ENCODE measurements at places on chromosomes 5 and 9. TPM values are rescaled to one million over a fixed set of nuclear protein-coding genes. Genes with fewer than 3 reads are reported as not detected.
A peak's percentile ranks its signal among the peaks of the same experiment; 100 is the strongest.

TTC23L gene
- total RNA-seq: 0.07 TPM

CDH6 gene
- 34.3 TPM for total RNA-seq

ABO gene
- total RNA-seq: 4.8 TPM

PLAC8L1 gene
- 1.5 TPM for total RNA-seq

CDH18 gene
- 2.7 TPM for total RNA-seq

CTNNAL1 gene
- 54.5 TPM for total RNA-seq

GABRB2 gene
- 0.08 TPM for total RNA-seq

SLC34A3 gene
- total RNA-seq: 1.8 TPM

TMC1 gene
- total RNA-seq: not detected

- no peak overlapping the region for H3K27ac ChIP-seq
- no peaks in the 10 kb centered on the region for H3K27me3 ChIP-seq
- no peaks in the 10 kb centered on the region for H3K4me1 ChIP-seq
- DNase-seq: no peak
- no peaks in the 10 kb centered on the region for H3K36me3 ChIP-seq
Observed at GRCh38 chr5:38162625-38163024, 95.7 kb upstream of the EGFLAM start.

GRCh38 chr5:65862384-65862783, 64.0 kb upstream of the ERBIN start:
- no peak overlapping the region for H3K27ac ChIP-seq
- no peak for DNase-seq
- H3K4me3 ChIP-seq: no peak overlapping the region
- no peaks in the 10 kb centered on the region for H3K36me3 ChIP-seq
- no peaks in the 10 kb centered on the region for H3K27me3 ChIP-seq
- H3K4me1 ChIP-seq: no peaks in the 10 kb centered on the region

- H3K36me3 ChIP-seq: no peaks in the 10 kb centered on the region
- no peak overlapping the region for H3K27ac ChIP-seq
- DNase-seq: no peak
Observed at GRCh38 chr9:75299324-75299723, 211.0 kb downstream of the OSTF1 start.

GRCh38 chr5:145923405-145923804, 13.0 kb upstream of the SH3RF2 start:
- no peak overlapping the region for H3K27ac ChIP-seq
- DNase-seq: no peak
- no peak overlapping the region for H3K4me3 ChIP-seq
- H3K4me1 ChIP-seq: peaks cover 8% of the 10 kb centered on the region
- H3K36me3 ChIP-seq: no peaks in the 10 kb centered on the region

- H3K36me3 ChIP-seq: no peaks in the 10 kb centered on the region
- H3K4me1 ChIP-seq: no peaks in the 10 kb centered on the region
- DNase-seq: no peak
- H3K4me3 ChIP-seq: no peak overlapping the region
- no peaks in the 10 kb centered on the region for H3K27me3 ChIP-seq
Observed at GRCh38 chr9:107727086-107727780, 237.7 kb upstream of the KLF4 start.

DNA sequence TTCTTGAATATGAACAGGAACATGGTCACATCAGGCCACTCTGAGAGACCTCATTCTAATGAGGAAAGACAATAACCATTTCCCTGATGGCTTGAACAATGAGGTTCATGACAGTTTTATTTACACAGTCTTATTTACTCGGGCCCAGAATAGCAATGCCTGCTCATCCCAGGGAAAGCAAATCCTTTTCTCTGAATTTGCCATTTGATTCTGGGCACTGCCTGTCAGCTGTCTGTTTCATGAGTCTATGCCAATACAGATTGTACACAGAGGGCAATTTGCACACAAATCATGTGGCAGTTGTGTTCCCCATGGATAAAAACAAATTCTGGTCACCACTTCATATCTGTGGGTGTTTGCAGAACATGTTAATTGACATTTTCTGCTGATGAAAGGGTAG, 492.5 kb downstream of the ACTL7B start:
- H3K4me1 ChIP-seq: peaks cover 4% of the 10 kb centered on the region
- no peak overlapping the region for H3K27ac ChIP-seq
- no peaks in the 10 kb centered on the region for H3K36me3 ChIP-seq
- no peaks in the 10 kb centered on the region for H3K27me3 ChIP-seq

DNA sequence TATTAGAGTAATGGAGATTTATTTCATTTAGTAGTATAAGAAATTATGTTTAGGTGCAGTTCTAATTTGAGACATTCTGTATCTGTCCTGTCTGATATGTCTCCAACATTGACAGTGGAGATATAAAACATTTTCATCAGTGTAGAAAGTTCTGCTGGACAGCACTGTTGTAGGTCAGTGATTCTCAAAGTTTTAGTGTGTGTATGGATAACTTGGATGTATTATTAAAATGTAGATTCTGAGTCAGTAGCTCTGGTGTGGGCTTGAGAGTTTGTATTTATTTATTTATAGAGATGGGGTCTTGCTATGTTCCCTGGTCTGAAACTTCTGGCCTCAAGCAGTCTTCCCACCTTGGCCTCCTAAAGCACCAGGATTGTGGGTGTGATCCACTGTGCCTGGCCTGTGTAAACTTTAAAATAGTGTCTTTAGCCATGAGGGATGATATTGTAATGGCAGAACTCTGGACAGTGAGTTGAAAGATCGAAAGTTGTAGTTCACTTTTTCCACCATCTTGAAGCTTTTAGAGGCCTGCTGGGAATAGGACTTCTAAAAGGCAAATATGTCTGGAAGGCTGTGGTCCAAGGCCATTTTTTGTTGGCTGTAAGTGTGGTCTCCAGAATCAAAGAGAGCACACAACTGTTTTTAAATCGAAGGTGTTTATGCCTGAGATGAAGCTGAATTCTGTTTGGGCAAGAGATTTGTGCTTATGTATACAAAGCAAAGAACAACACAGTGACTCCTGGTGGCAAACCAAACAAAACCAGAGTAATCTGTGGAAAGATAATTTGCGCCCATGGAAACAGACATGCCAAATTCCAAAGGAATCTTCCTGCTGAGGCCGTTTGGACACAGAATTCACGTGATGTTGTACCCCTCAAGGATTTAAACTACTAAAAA, 12.4 kb downstream of the UBAP1 start:
- no peaks in the 10 kb centered on the region for H3K36me3 ChIP-seq
- peak overlapping the region; percentile 34 for H3K27ac ChIP-seq
- H3K27me3 ChIP-seq: no peaks in the 10 kb centered on the region
- peaks cover 24% of the 10 kb centered on the region for H3K4me1 ChIP-seq
- H3K4me3 ChIP-seq: no peak overlapping the region

- H3K27me3 ChIP-seq: no peaks in the 10 kb centered on the region
- no peak overlapping the region for H3K27ac ChIP-seq
- H3K4me1 ChIP-seq: peaks cover 5% of the 10 kb centered on the region
- no peaks in the 10 kb centered on the region for H3K36me3 ChIP-seq
- no peak overlapping the region for H3K4me3 ChIP-seq
- no peak for DNase-seq
Observed at GRCh38 chr5:61467766-61468482, 135.9 kb downstream of the ZSWIM6 start.

DNA sequence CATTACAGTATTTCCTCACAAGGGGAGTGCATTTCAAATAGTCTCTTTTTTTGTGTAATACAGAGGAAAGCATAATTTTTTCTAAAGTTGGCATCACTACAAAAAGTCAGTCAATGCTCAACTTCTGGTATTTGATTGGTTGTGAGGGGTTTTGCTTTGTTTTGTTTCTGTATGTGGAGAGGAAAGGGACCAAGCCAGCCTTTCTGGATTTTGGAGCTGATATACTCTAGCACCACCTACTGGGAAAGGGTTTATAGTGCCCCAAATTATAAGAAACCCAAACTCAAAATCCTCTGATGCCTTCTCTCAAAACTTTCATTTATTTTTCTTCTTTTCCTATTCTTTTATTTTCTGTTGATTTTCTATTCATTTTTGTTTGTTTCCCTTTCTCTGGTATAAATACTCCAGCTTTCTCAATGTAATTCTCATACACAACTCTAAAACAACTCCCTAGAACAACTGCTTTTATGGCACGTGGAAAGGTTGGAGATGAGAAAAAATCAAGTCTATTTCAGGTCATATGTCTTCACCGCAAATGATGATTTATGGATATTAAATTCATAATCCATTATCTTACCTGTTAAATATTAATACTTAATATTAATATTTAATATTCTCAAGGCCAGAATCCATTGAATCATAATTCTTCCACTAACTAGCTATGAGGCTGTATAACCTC, 69.5 kb upstream of the ANXA1 start:
- H3K4me3 ChIP-seq: no peak overlapping the region
- H3K4me1 ChIP-seq: peaks cover 6% of the 10 kb centered on the region
- H3K27ac ChIP-seq: no peak overlapping the region
- H3K36me3 ChIP-seq: no peaks in the 10 kb centered on the region
- H3K27me3 ChIP-seq: no peaks in the 10 kb centered on the region
- DNase-seq: peak; percentile 75

GRCh38 chr9:97176206-97176605, 131.3 kb upstream of the CCDC180 start:
- H3K36me3 ChIP-seq: no peaks in the 10 kb centered on the region
- H3K27ac ChIP-seq: no peak overlapping the region
- no peaks in the 10 kb centered on the region for H3K4me1 ChIP-seq
- DNase-seq: peak; percentile 33

GRCh38 chr5:151900891-151901290, 23.8 kb downstream of the GLRA1 start:
- no peaks in the 10 kb centered on the region for H3K36me3 ChIP-seq
- H3K4me1 ChIP-seq: no peaks in the 10 kb centered on the region
- H3K4me3 ChIP-seq: no peak overlapping the region
- no peak overlapping the region for H3K27ac ChIP-seq
- peaks cover 10% of the 10 kb centered on the region for H3K27me3 ChIP-seq

GRCh38 chr5:148202531-148203203, at the start of gene SPINK6:
Gene SPINK6, plus strand, starts transcription at chr5:148203042. Its CDS starts 55 bp downstream, at chr5:148203097.
- no peak within 1 kb of the TSS for H3K4me3 ChIP-seq
- H3K4me1 ChIP-seq: no peaks in the 10 kb centered on the region
- H3K27me3 ChIP-seq: no peaks in the 10 kb centered on the region

- H3K4me1 ChIP-seq: peaks cover 18% of the 10 kb centered on the region
- H3K36me3 ChIP-seq: no peaks in the 10 kb centered on the region
- no peak overlapping the region for H3K4me3 ChIP-seq
- no peak overlapping the region for H3K27ac ChIP-seq
Observed at GRCh38 chr5:52607227-52607824, 180.4 kb upstream of the ITGA1 start.

GRCh38 chr9:16869882-16870595, 431 bp downstream of the BNC2 start:
- DNase-seq: peak; percentile 33
- no peaks in the 10 kb centered on the region for H3K36me3 ChIP-seq
- peaks cover 5% of the 10 kb centered on the region for H3K4me1 ChIP-seq
- peaks cover 10% of the 10 kb centered on the region for H3K27me3 ChIP-seq
- peak overlapping the region; percentile 91 for H3K27ac ChIP-seq
- H3K4me3 ChIP-seq: peak overlapping the region; percentile 74

GRCh38 chr5:143433670-143434069, 30.2 kb upstream of the NR3C1 start:
- no peak for DNase-seq
- no peak overlapping the region for H3K27ac ChIP-seq
- no peaks in the 10 kb centered on the region for H3K4me1 ChIP-seq
- H3K4me3 ChIP-seq: no peak overlapping the region
- no peaks in the 10 kb centered on the region for H3K27me3 ChIP-seq
- no peaks in the 10 kb centered on the region for H3K36me3 ChIP-seq

DNA sequence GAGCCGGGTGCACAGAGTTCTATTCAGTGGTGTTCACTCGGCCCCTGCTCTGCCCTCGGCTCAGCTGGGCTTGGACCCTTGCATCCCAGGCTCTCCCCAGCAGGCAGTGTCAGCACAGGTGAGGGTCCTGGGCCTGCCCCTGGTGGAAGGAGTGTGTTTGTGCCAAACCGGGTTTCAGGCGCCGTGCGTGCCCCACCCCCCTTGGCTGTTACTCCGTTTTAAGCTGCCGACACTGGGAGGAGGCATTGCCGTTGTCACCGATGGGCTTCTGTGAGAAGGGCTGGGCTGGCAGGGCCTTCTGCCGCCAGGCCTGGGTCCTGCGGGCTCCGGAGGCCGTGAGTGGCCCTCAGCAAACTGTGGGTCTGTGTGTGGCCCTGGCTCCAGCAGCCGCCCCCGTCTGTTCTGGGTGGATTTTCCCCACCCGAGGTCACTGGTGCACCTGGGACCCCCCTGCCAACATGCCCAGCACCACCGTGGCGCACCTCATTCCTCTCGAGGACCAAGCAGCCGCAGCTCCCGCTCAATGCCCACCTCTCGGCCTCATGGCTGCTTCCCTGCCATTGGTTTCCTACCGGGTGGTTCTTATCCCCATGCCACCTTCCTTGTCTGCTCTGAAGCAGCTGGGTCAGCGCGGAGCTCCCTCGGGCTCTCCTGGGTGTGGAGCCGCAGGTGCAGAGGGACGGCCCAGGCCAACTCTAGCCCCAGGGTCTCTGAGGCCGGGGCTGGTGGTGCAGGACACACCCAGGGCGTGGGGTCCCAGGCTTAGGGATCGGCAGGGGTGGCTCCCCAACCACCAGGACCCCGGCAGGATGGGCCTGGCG, 44.3 kb upstream of the EXOC3 start:
- no peak overlapping the region for H3K4me3 ChIP-seq
- H3K27ac ChIP-seq: peak overlapping the region; percentile 94
- H3K4me1 ChIP-seq: peaks cover 26% of the 10 kb centered on the region
- H3K36me3 ChIP-seq: no peaks in the 10 kb centered on the region

DNA sequence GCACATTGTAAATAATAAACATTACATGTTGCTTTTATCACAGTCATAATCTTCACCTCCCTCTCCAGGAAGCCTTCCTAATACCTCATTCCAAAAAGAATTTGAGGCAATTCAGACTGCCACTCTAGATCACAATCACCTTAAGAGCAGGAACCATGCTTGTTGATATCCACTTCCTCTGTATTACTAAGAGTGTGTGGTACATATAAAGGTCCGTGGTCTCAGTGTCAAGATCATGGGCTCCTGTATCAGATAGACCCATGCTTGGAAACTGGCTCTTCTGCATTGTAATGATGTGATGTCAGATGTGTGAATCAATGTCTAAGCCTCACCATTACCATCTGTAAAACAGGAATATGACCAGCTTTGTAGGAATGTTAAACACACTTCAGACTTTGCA, 114.1 kb downstream of the SPOCK1 start:
- no peak overlapping the region for H3K27ac ChIP-seq
- no peak overlapping the region for H3K4me3 ChIP-seq
- no peak for DNase-seq
- H3K27me3 ChIP-seq: peaks cover 4% of the 10 kb centered on the region

DNA sequence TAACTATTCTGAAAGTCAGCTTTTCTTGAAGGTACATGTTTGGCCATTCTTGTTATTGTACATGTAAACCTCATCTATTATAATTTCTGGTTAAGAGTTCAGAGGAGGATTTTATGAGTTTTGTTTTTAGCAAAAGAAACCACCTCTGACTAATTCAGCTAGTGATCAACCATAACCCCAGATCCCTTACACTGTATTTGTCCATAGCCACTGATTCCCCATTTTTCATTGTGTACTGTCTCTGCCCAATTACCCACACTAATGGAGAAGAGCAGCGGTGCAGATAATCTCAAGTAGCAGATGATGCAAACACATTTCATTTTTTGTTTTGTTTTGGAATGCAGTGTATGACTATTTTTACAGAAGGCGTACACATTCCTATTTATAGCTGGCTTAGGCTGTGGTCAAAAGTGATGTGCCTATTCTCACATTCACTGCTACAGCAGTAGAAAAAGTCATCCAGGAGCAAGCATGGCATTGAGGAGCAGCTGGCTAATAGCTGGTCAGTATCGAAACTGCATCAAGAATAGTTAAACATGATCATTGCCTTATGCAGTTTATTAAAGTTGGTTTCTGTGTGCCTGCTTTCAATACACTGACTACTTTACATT, 988.3 kb downstream of the DTWD2 start:
- no peak overlapping the region for H3K4me3 ChIP-seq
- no peak for DNase-seq
- no peaks in the 10 kb centered on the region for H3K4me1 ChIP-seq
- H3K36me3 ChIP-seq: no peaks in the 10 kb centered on the region
- H3K27me3 ChIP-seq: no peaks in the 10 kb centered on the region
- no peak overlapping the region for H3K27ac ChIP-seq

Data from hepatocyte (in vitro differentiated cells).